Fibroblast of lung (primary cell): ENCODE measurements at places on chromosomes 4 and X. TPM values are rescaled to one million over a fixed set of nuclear protein-coding genes. Genes with fewer than 3 reads are reported as not detected.

The FAM184B gene
- under 0.01 TPM in 1 of 2 replicates, not detected in the other for total RNA-seq

The BGN gene
- 10.1 and 18.7 TPM in 2 replicates for total RNA-seq

The ATRX gene
- 78.6 and 100 TPM in 2 replicates for total RNA-seq

The ZCCHC12 gene
- total RNA-seq = under 0.01 TPM in 1 of 2 replicates, not detected in the other

The TNIP3 gene
- total RNA-seq = 0.26 and 0.50 TPM in 2 replicates

The CSTF2 gene
- 11.4 and 13.4 TPM in 2 replicates for total RNA-seq

The SPANXN4 gene
- not detected in 2 replicates for total RNA-seq
